ENCODE measurements at places on chromosomes 5 and 9.

GRCh38 chr5:143239882-143240518 is 163.5 kb downstream of the NR3C1 start:
- DNase-seq = no peak

DNA sequence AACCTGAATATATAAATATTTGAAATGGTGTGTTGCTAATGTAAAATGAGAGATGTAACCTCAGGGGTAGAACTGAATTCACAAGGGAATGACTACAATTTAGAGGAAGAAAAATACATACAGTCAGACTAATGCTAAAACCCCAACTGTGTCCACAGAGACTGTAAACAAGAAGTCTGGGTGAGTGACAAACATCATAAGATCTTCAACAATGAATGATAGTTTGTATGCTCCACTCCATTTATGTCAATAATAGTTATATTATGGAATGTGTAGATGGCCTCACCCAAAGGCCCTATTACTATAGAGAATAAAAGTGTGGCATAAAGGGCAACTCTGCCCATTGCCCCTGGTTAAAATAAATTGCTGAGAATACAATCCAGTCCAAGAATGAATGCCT is 102.9 kb downstream of the CETN3 start:
- DNase-seq = no peak

DNA sequence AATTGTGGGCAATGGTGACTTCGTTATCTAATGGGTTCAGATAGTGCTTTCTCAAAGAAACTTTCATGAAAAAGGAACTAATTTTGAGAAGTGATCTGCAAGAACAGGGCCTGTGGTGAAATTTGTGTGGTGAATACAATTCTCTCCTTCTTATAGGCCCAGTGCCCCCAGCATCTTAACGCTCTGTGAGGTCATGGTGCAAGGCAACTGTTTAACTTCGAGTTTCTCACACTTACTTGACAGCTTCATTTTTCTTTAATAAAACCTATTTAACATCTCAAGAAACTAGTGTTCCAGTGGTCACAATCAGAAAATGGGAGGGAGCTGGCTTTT is 69.2 kb downstream of the FAM114A2 start:
- DNase-seq = no peak

GRCh38 chr9:117722108-117722761 is 18.0 kb downstream of the TLR4 start:
- no peak for DNase-seq

GRCh38 chr9:125494653-125494915 is 212.4 kb downstream of the MAPKAP1 start:
- no peak for DNase-seq

- no peak for DNase-seq
Measured at GRCh38 chr5:68709239-68709638, 384.6 kb upstream of the SLC30A5 start.

DNA sequence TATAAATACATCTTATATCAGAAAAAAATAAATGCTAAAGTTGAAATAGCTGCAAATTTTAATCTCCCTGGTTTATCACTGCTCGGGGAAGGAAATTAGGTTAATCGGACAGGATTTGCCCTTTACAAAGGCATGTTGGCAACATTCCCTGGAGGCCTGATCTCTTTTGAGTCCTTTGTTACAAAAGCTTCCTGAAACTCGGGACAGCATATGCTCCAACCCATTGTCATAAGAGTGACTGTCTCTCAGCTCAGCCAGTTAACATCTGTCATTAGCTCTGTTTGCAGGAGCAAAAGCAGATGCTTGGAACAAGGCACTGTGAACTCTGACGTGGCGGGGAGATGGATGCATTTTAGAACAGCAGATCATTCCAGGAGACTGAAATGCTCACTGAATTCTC is 80.6 kb downstream of the MYO10 start:
- DNase-seq = peak; percentile 59

GRCh38 chr5:116379306-116379705 is 195.3 kb downstream of the SEMA6A start:
- no peak for DNase-seq

- DNase-seq = no peak
Measured at GRCh38 chr5:145969714-145970092, 33.3 kb downstream of the SH3RF2 start.

- DNase-seq = no peak
Measured at GRCh38 chr5:120055858-120056257, 408.2 kb upstream of the PRR16 start.

DNA sequence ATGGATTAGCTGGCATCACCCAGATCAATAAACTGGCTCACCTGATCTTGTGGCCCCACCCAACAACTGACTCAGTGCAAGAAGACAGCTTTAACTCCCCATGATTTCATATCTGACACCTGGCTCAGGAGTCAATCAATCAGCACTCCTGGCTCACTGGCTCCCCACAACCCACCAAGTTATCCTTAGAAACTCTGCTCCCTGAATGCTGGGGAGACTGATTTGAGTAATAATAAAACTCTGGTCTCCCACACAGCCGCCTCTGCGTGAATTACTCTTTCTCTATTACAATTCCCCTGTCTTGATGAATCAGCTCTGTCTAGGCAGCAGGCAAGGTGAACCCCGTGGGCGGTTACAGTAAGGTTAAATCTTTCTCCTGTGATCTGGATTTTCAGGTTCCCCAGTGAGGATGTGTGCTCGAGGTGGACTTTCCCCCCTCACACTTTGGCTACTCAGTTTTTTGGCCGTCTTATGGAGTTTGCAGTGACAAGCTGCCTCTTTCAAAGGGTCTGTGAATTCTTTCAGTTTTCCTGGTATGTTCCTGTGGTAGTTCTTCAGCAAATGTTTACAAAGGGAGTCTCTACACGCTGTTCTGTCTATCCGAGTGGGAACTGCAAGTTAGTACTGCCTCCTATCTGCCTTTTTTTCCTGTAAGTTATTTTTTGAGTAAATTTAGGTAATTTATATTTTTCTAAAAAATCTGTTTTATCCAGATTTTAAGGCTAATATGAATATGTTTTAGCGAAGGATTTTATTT is 500.2 kb upstream of the NUDT12 start:
- no peak for DNase-seq

DNA sequence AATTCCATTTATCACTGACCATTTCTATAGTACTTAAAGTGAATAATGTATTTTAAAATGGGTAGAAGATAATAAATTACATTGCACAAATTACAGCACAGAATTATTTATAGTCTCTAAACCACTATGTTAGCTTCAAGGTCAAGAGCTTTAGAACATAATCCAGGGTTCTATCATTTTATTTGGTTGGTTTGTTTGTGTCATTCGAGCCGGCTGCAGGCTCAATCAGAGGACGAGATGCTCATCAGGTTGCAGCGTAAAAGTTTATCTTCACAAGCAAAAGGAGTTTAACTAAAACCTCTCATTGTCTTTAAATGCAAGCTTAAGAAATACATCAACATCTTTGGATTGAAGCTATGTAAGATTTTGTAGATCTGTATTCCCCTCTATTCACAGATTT is 523.8 kb downstream of the EFNA5 start:
- DNase-seq = no peak

- DNase-seq = no peak
Measured at GRCh38 chr5:68053202-68053601, 162.4 kb upstream of the PIK3R1 start.
